Cardiac ventricle fibroblast (primary cell): ENCODE measurements at places on chromosomes 2 and 18. TPM values are rescaled to one million over a fixed set of nuclear protein-coding genes. Genes with fewer than 3 reads are reported as not detected.

FRZB gene
- not detected in 2 replicates for total RNA-seq

OTOS gene
- total RNA-seq, result not detected in 2 replicates

TDRD15 gene
- total RNA-seq, result not detected in 2 replicates

CD8B gene
- not detected in 2 replicates for total RNA-seq

C2orf72 gene
- 0.19 and 0.20 TPM in 2 replicates for total RNA-seq

IL36B gene
- total RNA-seq, result not detected in 2 replicates

LYG1 gene
- not detected in 2 replicates for total RNA-seq

G6PC2 gene
- not detected in 2 replicates for total RNA-seq

ADNP2 gene
- total RNA-seq, result 8.0 and 10.1 TPM in 2 replicates

LHCGR gene
- not detected in 2 replicates for total RNA-seq

UBXN2A gene
- total RNA-seq, result 11.9 and 14.4 TPM in 2 replicates
